Thyroid gland (tissue), 4 donors: ENCODE measurements at places on chromosomes 2 and 18. TPM values are rescaled to one million over a fixed set of nuclear protein-coding genes. Genes with fewer than 3 reads are reported as not detected.

DNA sequence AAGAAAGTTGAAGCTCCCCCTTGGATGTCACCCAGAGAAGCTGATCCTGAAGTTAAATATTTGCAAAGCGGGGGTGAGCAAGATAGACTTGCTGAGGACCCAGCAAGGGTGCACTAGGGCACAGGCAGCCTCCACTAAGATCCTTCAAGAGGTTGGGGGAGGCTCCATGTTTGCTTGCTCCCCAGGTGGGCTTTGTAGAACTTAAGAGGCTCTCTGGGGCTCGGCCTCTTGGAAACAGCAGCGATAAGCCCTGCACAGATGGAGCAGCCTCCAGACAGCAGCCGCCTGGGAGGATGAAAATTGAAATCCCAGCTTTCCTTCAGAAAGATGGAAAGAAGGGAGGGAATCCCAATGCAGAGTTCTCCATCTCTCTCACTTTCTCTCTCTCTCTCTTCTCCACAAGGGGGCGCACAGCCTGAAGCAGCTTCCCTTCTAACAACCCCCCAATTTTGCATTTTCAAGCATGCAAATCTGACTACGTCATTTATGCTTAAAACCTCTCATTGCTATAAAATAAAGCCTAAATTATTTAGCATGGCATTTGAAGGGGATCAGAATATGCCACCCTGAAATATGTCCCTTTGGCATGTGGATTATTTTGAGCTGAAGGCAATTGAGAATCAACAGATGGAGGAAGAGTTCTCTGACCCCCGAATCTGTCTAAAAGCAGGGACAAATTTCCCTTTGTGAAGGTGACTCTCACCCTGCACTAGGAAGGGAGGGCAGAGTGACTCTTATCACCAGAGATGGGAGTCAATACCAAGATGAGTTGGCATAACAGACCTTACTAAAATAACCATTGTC lies 185.7 kb upstream of the KLHL29 start:
- no peak for DNase-seq

- no peak for DNase-seq
Measured at GRCh38 chr2:72722492-72723070, 103.3 kb downstream of the EXOC6B start.

Gene UGT1A6
- 3.3 TPM for total RNA-seq

Gene TMEFF2
- total RNA-seq, result not detected

DNA sequence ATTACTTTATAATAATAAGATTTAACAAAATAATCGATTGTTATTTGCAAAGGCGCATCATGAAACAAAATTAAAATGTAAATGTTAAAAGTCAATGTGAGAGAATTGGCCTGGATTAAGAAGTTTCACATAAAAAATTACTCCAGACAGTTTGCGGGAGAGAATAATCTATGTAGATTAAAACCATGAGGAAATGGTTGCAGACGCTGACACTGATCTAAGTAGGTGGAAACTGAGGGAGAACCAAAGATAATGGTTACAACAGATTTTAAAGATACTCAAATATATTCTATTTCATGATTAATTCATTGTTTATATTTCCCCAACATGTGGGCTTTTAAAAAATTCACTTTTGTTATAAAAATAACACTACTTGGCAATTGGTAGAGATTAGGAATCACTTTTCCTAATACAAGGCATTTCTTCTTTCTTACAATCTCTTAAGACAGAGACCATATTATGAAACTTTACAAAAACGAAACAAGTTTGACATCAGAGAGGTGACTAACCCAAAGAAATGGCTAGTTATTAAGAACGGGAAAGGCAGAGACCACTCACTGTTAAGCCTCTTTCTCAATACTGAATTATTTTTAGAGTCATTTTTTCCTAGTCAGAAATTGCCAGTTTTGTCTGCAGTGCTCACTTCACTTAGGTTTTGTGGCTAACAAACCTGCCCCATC lies 1.6 kb downstream of the KANSL1L start:
- DNase-seq, result no peak

GRCh38 chr2:162072976-162073887 lies 783 bp downstream of the DPP4 start:
- no peak for DNase-seq

DNA sequence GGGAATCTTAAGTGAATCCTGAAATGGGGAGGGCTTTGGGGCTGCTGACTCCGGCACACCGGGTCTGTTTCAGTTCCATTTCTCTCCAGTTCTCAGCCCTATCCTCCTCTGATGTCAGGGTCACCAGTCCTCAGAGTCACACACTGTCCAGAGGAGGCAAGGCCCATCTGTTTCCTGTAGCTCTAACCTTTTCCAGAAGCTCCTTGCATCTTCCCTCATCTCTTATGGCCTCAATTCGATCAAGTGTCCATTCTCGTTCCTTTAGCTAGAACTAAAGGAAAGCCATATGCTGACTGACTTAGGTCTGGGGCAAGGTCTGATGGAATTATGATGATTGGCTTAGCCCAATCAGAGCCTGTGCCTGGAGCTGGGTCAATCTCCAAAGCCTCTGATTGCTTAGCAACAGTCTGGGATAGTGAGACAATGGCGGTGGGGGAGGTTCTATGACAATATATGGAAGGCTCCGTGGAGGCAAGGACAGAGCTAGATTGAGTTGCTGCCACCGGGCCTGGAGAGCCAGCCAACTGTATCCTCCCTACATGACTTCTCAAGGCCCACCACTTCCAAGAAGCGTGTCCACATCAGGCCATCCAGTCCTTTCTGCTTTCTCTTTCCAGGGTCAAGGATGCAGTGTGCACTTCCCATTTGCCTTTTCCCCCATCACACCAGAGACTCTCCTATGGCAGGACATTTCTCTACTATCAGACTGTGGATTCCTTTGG lies 5.2 kb downstream of the ANKRD53 start:
- no peak for DNase-seq

- DNase-seq, result no peak
Measured at GRCh38 chr18:4765401-4765800, 310.3 kb upstream of the DLGAP1 start.

DNA sequence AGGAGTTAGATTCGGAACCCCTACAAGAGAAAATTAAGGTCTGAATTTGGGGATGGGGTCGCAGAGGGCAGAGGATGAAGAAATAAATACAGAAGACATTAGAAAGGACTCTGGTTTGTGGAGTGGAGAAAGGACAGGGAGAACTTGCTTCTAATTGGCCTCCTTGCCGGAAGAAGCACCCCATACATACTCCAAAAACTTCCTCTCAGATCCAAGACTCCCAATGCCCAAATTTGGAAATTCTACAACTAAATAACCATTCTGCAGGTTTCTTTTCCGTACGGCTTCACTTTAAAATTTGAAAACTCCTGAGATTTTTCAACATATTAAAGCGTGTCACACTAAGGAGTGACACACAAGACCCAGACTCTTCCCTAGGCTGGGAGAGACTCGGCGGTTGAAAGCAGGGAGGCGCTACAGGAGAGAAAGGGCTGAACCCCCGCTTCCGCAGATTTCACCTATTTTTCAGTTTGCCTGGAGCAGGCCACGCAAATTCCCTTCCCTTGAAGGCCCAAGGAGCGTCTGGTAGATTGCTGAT lies 478 bp downstream of the CLHC1 start:
- no peak for DNase-seq

DNA sequence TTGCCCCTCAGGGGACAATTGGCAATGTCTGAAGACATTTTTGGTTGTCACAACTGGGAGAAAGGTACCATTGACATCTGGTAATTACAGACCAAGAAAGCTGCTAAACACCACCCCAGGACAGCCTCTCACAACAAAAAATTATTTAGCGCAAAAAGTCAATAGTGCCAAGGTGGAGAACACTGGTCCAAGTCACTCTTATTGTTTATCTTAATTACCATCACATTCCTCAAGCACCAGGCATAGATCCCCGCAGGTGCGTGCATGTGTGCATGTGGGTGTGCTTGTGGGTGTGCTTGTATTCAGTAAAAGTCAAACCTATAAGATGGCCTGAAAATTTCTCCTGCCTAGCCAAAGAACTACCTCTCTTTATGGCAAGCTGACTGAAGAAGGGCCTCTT lies 74.9 kb upstream of the WDR75 start:
- no peak for DNase-seq

DNA sequence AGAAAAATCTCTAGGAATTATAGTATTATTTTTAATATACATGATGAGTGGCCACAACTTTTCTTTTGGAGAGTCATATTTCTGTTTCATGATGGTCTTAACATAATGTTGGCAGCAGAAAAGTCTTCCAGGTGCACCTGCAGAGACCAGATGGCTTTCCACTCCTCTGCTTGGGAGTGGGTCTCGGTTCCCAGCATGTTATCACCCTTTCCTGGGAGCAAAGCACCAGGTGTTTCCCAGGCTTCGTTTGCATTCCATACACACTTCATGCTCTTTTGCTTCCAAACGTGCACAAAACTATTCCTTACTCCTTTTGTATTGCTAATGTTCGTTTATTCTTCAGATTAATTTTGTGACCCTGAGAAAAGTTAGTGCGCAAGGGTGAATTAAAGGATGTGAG lies 305.2 kb downstream of the CDH2 start:
- no peak for DNase-seq

Gene IL1F10
- total RNA-seq, result not detected

Gene DPP10
- 0.63 TPM for total RNA-seq

Gene ACAA2
- 133 TPM for total RNA-seq

GRCh38 chr2:62202019-62202722 lies 6.3 kb downstream of the B3GNT2 start:
- DNase-seq, result no peak
